SHP77 treated with DMSO at 0.1 percent for 48 hours (cell line): ENCODE measurements at places on chromosomes 5 and 9.

DNA sequence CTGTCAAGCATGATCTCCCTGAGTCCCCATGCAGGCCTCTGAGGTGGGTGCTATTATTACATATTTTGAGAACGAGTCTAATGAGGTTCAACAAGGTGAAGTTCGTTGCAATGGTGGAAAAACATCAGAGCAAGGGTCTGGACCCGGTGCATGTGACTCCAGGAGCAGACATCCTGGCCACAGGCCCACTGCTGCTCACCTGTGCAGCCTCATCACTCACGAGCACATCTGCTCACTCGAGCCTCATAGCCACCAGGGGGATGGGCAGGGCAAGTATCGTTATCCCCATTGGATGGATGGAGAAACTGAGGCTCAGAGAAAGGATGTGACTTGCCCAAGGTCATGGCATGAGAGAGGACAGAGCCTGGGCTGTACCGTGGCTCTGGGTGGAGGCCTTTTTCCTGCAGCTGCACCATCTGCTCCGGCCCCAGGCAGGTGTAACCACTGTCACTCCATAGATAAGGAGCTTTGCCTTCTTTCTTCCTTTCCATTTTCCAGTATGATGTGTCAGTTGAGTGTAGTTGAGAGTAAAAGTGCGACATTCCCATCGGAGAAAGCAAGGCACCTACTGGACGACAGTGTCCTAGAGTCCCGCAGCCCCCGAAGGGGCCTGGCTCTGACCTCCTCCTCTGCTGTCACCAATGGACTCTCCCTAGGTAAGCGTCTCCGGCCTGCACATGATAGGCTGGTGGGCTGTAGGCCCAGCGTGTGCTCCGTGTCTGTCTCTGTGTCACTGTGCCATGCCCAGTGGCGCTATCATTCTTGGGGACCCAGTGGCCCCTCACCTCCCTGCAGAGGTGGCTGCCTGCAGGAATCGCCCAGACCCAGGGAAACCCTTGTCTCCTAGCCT, 68.4 kb upstream of the GARNL3 start:
- no peak for DNase-seq

DNA sequence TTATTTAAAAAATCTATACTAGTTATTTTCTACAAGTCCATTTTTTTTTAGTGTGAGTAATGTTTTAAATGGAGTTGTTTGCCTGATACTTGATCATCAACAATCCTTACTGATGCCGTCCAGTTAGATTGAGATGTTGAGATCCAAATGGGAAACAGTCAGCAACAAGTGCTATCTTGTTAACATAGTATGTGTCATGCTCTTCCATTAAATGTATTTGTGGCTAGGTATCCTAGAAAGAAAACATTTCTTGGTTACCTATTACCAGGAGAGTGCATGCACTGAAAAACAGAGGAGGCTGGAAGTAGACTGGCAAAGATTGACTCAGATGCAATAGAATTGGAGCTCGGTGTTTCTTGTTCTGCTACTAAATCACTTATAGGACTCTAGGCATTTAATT, 123.4 kb upstream of the MAN2A1 start:
- DNase-seq: no peak

DNA sequence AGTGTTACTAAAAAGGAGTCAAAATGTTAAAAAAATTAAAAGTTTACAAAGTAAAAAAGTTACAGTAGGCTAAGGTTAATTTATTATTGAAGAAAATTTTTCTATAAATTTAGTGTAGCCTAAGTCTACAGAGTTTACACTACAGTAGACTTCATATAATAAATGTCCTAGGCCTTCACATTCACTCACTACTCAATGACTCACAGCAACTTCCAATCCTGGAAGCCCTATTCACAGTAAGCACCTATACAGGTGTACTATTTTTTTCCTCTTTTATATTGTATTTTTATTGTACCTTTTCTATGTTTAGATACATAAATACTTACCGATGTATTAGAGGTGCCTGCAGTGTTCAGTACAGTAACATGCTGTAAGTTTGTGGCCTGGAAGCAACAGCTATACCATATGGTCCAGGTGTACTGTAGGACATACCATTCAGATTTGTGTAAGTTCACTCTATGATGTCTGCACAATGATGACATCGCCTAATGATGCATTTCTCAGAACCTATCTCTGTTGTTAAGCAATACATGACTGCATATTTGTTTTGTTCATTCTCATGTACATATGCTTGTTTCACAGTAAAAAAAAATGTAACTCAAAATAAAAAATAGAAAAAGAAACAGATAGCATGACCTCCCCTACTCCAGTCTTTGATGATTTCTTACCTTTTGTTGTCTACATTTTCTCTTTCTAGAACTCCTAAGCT, 64.7 kb downstream of the NR3C1 start:
- no peak for DNase-seq

GRCh38 chr5:163506095-163506457, 657 bp downstream of the MAT2B start:
- no peak for DNase-seq

DNA sequence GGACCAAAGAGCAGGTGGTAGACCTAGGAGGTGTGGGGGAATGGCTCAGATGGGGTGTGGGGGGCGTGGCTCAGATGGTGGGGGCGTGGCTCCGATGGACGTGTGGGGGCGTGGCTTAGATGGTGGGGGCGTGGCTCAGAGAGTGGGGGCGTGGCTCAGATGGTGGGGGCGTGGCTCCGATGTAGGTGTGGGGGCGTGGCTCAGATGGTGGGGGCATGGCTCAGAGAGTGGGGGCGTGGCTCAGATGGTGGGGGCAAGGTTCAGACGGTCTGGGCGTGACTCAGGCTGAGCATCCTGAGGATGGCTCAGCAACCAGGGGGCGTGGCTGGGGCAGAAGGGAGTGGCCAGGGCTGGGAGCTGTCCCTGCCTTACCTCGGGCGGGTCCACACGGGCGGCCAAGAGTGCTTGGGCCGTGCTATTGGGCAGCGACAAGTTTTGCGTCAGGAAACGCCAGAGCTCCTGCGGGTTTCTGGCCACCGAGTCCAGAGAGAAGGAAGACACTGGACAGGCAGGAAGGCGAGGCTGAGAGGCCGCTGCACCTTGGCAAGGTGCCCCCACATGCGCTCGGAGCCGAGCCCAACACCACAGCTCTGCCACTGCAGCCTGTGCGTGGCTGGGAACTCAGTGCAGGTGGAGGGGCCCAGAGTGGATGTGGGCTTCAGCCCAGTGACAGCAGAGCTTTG, 5.9 kb downstream of the ABCA2 start:
- no peak for DNase-seq

DNA sequence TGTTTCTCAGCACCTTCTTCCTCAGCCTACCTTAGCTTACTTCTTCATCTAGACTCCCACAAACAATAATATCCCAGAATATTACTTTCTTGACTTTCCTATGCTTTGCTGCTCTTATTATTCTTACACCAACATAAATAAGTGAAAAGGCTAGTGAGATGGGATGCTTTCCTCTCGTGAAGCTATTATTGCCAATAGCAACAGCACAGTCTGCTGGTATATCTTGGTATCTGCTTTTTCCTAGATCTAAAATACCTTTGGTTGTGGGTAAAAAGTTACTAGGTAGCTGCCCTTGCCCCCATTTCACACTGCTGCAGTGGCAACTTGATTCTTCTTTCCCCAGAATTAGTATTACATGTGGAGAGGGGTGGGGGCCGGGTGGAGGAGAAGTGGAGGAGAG, 26.1 kb upstream of the GLIPR2 start:
- no peak for DNase-seq

DNA sequence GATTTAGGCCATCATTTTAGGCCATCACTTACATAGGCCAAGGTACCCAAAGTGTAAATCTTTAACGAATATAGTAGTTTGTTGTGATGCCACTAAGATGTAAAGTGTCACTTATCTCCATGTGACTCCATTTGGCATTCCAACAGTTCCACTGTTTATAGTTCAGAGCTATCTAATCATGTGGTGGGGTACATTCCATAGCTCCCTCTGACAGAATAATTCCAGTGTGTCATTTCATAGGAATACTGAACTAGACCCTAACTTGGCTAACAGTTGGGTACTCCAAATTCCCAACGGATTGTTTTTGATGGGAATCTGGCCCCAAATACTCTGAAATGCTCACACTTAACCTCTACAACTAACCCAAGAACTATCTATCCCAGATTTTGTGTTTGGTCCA, 76.7 kb upstream of the FST start:
- DNase-seq: no peak

DNA sequence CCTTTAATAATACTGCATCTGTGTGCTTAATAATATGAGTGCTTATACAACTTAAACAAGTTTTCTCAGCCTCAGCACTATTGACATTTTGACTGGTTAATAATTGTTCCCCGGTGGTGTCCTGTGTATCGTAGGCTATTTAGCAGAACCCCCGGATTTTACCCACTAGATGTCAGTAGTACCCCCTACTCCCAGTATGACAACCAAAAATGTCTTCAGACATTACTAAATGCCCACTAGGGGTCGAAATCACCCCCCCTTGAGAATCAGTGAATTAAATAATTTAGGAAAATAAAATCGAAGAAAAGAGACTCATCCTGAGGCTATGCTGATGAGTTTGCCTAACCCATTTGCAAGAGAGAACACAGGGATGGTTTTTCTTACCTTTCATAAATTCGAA, 166.3 kb downstream of the ATP10B start:
- no peak for DNase-seq

DNA sequence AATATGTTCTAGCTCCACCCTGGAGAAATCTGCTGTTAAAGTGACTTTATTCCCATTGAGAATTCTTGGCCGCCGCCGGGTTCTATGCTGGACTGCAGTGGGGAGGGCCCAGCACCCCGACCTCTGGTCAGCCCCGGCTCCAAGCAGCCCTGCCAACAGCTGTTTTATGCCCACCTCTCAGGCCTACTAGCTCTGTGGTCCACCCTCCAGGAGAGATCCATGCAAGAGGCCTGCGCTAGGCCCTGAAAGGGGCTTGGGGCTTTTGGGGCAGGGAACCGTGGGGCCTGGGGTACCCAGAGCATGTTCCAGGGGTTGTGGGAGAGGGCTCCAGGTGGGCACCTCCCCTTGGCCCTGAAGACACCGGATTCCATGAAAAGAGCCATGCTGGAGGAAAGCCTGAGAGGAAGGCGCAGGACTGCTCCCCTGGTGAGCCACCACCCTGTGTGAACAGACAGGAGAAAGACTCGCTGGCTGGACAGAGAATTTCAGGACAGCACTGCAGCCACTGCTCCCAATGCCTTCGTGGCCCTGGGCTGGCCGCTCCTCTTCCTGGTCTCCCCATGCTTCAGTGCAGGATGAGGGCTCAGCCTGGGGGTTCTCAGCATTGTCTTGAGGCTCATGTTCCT, 44.6 kb upstream of the RUFY1 start:
- no peak for DNase-seq

DNA sequence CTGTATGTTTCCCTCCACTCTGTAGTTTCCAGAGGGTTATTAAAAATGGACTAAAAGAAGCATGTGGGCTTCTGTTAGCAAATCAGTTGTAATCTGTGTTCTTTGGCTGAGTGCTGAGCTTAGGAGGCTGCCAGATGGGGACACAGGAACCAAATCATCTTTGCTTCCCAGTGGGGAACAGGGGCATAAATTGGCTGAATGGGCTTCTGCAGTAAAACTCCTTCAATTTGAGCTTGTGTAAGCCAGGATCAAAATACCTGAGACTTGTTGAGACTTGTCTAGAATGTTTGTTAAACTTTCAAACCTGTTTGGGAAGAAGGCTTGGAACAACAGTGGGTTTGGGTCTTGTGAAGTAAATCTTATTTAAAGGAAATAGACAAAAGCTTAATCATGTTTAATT, 32.2 kb upstream of the TNFAIP8 start:
- DNase-seq: no peak

GRCh38 chr9:83489961-83490360, 48.2 kb downstream of the FRMD3 start:
- no peak for DNase-seq

- no peak for DNase-seq
These were observed 866.0 kb downstream of the PTPRD start for GRCh38 chr9:9746826-9747225.
